ENCODE measurements at places on chromosomes 2 and 18.
A peak's percentile ranks its signal among the peaks of the same experiment; 100 is the strongest.

GRCh38 chr2:14717131-14717530, 84.6 kb downstream of the LRATD1 start:
- no peak for DNase-seq

GRCh38 chr2:168119515-168120141, 127.8 kb downstream of the STK39 start:
- DNase-seq: no peak

GRCh38 chr2:235330775-235331451, 162.9 kb upstream of the AGAP1 start:
- DNase-seq: no peak

DNA sequence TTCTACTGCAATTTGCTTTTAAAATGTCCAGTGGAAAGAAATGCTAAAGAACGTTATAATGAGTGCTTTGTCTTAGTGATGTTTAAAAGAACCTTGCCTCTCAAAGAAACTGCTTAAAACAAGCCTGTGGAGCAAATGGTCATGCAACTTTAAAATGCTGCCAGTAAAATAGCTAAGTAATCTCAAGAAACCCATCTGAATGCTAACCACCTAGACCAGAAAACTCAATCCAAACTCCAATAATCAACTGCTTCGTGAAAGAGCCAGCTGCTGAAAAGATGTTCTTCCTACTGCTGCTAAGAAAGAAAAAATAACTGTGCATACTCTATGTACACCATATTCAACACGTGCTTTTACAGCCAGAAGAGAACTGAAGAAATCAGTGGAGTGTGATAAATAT, 145.6 kb downstream of the PDE1A start:
- no peak for DNase-seq

DNA sequence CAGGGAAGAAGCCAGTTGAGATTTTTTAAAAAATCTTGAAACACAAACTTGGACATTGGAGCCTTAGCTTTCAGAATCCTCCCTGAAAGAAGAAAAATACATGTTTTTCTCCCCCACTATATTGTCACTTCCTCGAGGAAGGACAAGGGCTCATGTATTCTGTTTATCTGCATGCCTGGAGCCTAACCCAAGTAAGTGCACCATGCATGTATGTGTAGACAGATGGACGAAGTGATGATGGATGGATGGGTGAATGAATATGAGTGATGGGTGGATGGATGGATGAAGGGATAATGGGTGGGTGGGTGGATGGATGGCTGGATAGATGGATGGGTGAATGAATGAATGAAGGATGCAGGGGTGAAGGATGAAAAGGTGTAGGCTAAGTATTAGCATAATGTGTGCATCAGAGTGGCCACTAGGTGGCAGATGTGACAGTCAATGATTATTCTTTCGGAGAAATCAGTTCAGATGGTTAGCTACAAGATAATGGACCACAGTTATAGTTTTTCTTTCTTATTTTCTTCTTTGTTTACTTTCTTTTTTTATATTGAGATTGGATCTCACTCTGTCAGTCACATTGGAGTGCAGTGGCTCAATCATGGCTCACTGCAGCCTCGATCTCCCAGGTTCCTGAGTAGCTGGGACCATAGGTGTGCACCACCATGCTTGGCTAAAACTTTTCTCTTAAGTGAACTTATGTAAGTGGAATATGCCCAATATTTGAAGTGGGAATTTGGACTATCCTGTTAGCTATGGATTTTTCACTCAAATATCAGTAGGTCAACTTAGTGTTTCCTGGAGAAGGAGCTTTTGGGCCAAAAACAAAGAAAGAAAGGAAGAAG, 18.5 kb upstream of the CCDC93 start:
- DNase-seq: no peak

- no peak for DNase-seq
Measured at GRCh38 chr18:27276886-27277285, 91.8 kb upstream of the CHST9 start.

DNA sequence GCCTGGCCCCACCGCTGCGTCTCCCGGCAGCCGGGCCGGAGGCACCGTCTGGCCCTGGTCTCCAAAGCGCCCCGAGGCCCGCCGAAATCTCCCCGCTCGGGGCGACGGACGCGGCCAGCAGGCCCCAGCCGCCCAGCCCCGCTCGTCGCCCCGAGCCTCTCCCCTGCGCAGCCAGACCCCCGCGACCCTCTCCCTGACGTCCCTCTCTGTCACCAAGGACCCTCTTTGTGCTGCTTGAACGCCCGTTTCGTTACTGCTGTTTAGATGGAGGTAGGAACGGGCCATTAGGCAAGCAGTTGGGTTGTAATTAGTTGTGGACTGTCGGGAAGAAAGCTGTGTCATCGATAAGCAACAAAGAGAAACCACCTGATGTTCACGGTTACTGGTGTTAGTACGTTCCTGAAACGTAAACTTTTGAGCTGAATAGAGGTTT, 686 bp downstream of the UBXN4 start:
- DNase-seq: peak; percentile 28

DNA sequence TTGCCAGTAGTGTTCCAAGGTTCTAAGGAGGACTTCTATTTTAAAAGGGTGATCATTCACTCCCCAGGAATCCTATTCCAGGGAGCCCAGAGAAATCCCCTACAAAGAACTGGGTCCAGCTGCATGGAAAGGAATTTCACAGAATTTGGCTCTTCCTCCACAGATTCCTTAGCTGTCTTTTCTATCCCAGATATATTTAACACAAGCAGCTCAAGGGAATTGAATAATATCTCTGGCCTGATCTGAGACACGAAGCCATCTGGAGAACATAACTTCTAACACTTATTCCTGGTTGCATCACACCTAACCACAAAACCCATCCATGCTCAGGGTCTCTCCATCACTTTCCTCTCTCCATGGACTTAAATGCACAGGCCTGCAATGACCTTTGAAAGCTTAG, 306.7 kb upstream of the ACVR2A start:
- DNase-seq: no peak

GRCh38 chr2:203875471-203875870, 7.9 kb downstream of the CTLA4 start:
- no peak for DNase-seq

DNA sequence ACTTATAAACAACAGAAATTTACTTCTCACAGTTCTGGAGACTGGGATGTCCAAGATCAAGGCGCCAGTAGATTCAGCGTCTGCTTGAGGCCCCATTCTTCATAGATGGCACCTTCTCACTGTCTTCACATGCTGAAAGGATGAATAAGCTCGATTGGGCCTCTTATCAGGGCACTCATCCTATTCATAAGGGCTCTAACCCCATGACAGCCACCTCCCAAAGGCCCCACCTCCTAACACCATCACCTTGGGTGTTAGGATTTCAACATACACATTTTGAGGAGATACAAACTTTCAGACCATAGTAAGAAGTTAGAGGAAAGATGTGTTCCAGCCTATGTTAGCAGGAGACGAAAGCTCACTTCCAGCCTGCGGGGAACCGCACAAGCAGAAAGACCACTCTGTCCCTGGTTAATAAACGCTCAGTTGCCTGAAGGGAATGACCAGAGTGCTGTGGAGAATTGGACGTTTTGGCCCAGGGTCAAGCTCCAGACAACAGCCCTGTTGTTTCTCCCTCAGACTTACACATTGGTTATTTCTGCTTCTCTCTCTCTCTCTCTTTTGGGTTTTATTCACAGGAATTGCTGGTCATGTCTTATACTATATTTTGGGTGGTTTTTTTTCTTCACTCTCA, 90.3 kb downstream of the MAPRE2 start:
- no peak for DNase-seq

GRCh38 chr2:190722835-190723234, 74.0 kb downstream of the NAB1 start:
- no peak for DNase-seq

DNA sequence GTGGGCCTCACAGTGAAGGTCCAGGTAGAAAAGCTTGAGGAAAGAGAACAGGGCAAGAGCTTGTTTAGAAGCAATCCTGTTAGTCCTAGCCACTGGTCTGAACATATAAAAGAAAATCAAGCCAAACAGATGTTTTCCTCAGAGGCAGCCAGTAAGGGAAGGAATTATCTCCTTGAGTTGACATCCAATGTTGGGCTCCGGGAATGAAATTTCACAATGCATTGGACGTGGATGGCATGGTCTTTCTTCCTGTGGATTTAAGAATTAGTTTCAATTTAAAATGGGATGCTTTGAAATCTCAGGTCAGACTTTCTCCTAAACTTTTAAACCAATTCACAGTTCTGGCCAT, 92.1 kb downstream of the ACKR3 start:
- DNase-seq: no peak

DNA sequence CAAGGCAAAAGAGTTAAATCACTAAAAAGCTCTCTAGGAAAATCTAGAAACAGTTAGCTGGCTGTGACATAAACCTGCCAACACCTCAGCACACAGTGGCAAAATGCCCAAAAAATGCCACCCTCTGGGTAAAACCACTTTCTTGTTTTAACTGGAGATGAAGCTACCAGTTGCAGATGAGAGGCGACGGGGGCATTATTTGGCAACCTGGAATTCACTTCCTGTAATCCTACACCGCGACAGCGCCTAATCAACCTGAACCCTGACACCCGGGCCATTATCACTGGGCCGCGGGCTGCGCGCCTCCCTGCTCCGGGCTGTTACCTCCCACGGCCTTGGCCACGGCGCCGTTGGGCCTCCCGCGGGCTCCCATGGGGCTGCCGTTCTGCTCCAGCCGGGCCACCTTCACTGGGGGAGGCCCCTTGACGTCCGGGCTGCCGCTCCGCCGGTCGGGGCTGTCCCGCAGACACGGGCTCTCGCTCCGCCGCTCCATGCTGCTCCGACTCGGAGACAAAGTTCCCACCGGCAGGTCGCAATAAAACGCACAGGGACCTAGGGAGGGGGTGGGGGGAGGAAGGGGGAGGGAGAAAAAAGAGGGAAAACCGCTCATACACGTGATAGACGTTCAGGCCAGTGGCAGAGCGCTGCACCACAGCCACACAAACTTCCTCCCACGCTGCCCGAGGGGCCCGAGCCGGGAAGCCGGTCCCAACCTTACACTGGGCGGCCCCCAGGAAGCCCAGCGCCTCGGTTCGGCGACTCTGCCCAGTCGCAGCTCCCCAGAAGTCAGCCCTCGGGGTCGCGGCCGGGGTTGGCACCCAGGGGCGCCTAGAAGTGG, 2.0 kb downstream of the SATB2 start:
- no peak for DNase-seq

DNA sequence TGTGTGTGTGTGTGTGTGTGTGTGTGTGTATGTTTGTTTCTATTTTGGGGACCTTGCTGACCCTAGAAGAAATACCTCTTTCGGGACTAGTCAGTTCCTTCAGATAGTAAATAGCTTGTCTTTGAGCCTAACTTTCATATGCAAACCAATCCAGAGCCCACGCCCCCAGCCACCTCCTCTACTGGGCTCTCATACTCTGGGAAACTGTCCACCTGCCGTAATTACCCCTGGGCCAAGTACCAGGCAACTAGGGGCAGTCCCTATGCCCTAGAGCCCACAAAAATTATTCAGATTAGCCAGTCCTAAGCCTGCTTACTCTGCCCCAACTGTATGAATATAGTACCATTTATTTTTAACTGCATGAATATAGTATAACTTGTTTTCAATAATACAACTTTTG, 970.4 kb downstream of the EPHA4 start:
- no peak for DNase-seq

- no peak for DNase-seq
Measured at GRCh38 chr18:38606841-38607240, 1041.2 kb upstream of the CELF4 start.

DNA sequence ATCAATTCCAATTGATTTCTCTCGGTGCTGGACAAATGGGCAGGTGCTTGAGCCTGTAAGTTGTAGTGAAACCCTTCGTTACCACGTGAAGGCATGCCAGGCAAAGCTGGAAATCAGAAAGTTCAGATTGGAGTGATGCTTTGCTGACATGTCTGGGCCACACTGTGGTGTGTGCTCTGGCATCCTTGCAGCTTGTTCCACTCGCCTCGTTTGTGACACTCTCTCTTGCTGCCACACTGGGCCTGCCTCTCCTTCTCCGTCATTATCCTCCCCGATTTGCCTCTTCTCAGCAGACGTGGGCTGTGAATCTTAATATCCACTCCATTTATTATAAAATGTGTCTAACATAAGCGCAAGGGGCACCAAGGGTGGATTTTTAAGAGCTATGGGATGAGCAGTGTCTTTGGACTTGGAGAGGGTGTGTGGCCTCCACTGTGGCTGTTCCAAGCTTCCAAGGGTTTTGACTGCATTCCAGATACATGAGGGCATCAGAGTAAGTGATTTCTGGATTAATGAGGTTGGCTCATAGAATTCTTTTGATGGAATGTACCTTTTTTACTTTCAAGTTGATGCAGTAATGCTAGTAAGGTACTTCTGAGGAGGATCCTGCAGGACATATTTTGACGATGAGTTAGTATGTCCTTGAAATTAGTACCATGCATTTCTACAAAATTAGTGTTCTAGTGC, 238.8 kb downstream of the TPGS2 start:
- DNase-seq: no peak

DNA sequence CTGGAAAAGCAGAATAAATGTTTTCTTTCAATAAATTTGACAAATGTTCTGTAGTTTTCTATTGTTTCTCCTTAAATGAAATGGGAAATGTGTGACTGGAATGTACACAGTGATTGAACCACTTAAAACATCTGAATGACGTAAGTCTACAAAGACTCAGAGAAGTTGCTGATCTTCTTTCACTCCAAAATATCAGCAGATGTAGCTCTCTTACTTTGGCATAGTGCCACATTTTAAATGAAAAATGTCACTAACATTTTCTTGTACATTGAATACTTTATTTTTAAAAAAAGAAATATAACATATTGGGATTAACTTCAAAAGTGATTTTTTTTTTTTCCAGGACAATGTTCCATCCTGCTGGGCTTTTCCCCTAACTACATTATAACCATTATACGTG, 565.6 kb downstream of the TMEM182 start:
- DNase-seq: no peak

All from stimulated activated CD8-positive, alpha-beta memory T cell treated with anti-CD3 and anti-CD28 coated beads, Interleukin-7, amount 100 ng/mL, for 4 hours (primary cell).